ENCODE measurements at places on chromosomes 6 and 20. TPM values are rescaled to one million over a fixed set of nuclear protein-coding genes. Genes with fewer than 3 reads are reported as not detected.

DNA sequence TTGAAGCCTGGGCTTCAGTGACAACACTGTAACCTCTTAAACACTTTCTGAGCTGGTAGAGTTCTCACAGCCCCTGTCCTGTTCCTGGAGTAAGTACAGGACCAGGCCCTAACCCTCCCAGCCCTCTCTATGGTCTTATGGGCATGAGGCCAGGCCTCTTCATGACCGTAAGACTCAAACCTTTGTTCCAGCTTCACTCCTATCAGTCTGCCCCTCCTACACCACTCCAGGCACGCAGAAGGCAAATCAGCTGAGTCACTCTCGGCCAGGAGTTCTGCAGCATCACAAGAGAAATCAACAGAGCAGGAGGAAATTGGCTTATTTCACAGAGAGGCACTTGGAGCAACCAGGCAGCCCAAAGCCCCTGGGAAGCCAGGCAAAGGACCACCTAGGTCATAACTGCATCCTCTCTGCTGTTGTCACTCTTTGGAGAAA, 25.3 kb upstream of the CHD6 start:
- DNase-seq = no peak

- peak; percentile 23 for DNase-seq
These were observed 865 bp downstream of the STK38 start for GRCh38 chr6:36546308-36546919.

DNA sequence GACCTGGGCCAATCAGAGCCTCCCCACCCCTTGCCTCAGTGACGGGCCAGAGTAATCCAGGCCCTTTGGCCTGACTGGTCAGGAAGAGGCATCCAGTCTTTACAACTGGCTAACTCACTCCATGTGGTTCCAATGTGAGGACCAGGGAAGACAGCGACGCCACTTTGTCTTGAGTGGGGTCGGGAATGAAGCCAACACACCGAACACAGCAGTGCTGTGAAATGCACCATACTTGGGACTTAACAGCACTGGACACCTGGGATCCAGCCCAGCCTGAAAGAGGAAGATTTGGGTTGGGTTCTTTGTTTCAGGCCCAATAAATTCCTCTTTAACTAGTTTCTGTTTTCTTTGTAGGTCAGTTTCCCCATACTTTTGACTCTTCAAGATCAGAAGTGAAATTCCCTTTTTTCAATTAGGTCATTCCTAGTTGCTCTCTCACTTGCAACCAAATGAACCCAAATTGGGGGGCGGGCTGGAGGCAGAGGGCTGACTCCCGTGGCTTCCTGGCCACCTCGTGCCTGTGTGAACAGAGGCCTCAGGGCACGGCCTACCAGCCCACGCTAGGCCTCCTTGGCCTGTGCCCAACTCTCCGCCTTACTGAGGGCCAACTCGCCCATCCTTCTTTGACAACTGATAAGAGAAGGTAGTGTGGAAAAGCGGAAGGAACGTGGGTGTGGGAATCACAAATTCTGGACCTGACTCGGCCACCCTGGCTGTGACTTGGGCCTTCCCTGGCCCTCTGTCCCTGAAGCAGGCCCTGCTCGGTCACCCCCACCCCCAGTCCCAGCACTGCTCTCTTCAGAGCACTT, 17.1 kb downstream of the SULF2 start:
- DNase-seq = no peak

DNA sequence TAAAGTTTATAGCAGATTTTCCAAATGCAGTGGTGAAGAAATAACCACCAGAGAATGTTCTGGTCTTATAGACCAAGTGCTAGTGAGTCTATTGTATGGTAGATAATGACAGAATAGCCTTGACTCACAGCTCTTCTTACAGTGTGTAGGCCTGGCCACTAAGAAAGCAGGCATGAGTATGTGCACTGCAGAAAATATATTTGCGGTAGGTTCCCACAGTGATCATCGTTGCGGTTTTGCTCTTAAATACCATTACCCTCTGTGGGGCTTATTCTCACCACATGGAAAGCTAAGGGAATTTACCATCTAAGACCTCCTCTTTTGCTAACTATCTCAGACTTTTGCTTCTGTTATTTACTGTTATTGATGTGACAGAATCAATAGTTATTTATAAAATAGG, 212.3 kb upstream of the SYNDIG1 start:
- DNase-seq = no peak

DNA sequence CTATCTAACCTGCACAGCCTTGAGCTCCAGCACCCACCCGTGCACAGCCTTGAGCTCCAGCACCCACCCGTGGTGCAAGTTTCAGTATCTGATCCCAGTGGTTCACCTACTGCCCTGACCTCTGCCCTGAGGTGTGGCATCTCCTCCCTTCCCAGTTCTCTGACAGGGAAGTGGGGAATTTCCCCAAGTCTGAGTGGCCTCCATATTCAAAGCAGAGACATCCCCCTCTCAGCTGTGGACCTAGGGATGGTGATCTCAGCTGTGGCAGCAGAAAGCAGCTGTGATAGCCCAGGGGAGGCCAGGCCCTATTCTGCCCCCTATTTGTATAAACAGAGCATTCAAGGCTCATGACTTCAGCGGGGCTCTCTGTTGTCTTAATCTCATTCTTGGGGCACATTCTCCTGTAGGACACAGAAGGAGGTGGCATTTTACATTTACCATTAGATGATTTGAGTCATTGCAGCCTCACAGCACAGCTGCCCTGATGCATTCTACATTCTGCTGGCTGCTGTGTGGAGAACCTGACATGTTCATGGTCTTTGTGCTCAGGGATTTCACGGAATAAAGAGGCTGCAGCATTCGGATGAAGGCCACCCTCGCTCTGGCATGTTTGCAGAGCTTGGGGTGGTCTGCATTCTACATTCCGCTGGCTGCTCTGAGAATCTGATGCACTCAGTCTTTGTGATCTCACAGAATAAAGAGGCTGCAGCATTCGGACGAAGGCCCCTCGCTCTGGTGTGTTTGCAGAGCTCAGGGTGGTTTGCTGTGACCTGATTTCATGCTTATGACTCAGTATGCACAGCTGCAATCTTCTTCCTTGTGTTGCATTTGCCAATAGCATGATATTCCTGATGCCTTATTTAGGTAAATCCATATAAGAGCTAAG, 16.9 kb downstream of the GPR31 start:
- DNase-seq = no peak

- DNase-seq = no peak
These were observed 82.4 kb downstream of the SLC2A10 start for GRCh38 chr20:46791722-46792416.

- no peak for DNase-seq
These were observed 10.7 kb upstream of the TLDC2 start for GRCh38 chr20:36865076-36865860.

- no peak for DNase-seq
These were observed 5.7 kb downstream of the SDCBP2 start for GRCh38 chr20:1323256-1323655.

TCF15 gene
- 0.42 TPM for total RNA-seq

EMILIN3 gene
- 4.1 TPM for total RNA-seq

GRCh38 chr6:38640216-38640909, 634 bp upstream of the BTBD9 start:
- DNase-seq = peak; percentile 50

GRCh38 chr6:35309611-35310264, 12.1 kb downstream of the DEF6 start:
- no peak for DNase-seq

DNA sequence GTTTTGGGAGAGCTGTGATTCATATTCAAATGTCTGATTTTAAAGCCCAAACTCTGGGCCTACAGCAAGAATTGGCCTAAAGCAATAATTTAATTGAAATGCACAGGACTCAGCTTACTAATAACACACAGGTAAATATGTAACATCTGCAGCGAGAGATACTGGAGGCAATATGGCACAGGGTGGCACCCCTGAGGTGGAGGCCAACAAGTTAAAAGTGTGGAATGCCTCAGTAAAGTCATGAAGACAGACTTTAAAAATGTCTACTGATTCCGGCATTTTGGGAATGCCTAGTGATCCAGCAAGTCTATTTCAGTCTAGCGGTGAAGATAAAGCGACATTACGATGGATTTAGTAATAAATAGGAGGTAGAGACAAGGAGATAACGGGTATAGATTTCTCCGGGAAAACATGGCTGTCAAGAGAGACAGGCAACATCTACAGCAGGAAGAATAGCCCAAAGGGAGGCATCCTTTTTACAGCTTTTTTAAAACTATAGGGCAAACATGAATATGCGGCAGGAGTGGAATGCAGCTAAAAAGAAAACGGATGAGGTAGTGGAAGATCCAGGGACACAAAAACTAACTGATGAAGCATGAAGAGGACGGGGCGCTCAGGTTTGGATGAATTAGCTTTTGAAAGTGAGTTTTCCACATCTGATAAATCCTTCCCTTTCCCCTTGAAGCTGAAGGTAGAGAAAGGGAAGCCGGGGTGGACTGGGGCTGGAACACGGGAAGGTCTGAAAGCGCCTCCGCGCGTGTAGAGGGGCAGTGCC, 1.2 kb downstream of the NANP start:
- DNase-seq = no peak

- no peak for DNase-seq
These were observed 309.2 kb downstream of the NRN1 start for GRCh38 chr6:5697508-5697907.

FAM209B gene
- not detected for total RNA-seq

DNA sequence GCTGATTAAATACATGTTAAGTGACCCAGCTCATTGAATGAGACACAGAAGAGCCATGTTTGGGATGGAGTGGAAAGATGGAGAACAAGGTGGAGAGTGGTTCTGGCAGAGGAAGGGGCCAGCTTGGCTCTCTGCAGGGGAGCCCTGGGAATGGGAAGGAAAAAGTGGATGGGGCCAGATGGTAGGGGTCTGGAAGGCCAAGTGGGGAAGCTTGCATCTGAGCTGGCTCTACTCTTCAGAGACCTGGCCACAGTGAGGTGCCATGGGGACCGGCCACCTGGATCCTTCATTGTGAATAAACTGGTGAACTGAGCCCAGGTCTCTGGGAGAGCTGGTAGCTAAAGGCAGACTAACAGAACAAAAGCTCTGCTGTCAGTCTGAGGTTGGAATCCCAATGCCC, 48.9 kb upstream of the SIRPA start:
- no peak for DNase-seq

DNA sequence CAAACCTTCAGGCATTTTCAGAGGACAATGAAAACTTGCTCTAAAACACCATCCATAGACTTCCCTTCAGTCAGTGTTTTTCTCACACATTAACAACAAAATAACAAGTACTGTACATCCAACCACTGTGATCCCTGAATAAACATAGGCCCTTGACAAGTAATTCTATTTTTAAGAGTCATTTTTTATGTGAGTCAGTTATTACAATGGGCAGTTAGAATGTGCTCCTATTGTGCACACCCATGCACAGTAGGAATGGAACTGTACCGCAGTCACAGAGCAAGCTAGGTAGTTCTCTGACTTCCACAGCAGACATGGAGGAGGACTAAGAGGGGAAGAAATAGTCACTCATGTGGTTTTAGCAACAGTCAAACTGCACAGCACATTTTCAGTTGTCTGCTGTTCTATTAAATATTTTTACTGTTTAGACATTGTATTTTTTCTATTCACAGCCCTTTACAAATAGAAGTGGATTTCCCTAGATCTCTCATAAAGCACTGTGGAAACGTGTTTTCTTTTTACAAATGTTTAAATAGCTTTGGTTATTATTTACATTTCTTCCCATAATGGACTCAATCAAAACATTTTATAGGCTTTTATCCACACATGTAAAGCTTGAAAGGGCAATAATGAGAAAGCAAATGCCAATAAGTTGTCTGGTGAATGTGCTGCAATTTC, 100.4 kb downstream of the JAG1 start:
- no peak for DNase-seq

- DNase-seq = no peak
These were observed 143.0 kb downstream of the ERMARD start for GRCh38 chr6:169894377-169894960.

GRCh38 chr6:80098392-80098791, 8.1 kb upstream of the BCKDHB start:
- no peak for DNase-seq

GPX5 gene
- not detected for total RNA-seq

GRCh38 chr6:142893088-142893487, 51.9 kb downstream of the HIVEP2 start:
- no peak for DNase-seq

GRCh38 chr6:132053511-132053910, 102.3 kb upstream of the CCN2 start:
- no peak for DNase-seq

DNA sequence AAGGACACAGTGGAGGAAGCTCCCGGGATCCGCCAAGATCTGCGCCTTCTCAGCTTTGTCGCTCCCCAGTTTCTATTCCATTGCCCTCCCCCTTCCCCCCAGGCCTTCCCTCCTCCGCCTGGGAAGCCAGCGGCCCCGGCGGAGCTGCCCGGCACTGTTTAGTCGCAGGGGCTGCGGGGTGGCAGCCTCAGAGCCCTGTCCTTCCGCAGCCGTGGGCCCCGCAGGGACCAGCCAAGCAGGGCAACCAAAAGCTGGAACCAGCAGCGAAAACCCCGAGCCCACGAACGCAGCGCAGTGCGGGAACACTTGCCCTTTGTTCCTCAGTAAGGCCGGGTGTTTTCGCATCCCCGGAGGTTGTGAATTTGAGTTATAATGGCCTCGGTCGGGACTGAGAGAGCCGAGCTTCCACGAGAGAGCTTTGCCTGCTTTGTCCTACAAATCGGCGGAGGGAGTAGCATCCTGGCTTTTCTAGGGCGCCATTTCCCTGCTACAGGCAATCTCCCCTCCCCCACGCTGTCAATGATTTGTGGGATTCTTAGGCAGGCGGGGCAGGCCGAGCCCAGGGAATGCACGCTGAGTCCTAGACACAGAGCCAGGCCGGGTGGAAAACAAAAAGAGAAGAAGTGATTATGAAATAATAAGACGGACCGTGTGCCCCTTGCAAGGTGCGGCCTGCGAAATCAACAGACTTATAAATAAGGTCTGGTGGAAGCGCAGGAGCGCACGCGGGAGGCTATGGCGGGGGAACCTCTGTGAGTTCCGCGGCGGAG, 4.0 kb upstream of the TUBB2B start:
- no peak for DNase-seq

NKAPL gene
- total RNA-seq = 0.90 TPM

- no peak for DNase-seq
These were observed 72.8 kb upstream of the CNR1 start for GRCh38 chr6:88238901-88239300.

DNA sequence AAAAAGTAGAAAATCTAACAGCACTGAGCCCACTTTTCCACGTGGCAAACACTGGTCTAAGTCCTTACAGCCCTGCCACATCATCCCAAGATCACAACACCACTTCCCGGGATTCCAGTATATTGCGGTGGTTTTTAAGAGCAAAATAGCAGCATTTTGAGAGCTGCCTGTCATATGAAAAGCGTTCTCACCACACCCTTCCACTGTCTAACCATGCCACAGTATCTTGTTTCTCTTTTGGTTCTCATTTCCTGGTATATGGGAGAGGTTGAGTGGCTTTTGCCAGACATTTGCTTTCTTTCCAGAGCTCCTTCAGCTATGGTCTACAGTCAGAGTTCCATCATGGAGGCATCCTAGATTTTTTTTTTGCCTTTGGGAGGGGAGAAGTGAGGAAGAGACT, 243.0 kb downstream of the TSHZ2 start:
- no peak for DNase-seq

DNA sequence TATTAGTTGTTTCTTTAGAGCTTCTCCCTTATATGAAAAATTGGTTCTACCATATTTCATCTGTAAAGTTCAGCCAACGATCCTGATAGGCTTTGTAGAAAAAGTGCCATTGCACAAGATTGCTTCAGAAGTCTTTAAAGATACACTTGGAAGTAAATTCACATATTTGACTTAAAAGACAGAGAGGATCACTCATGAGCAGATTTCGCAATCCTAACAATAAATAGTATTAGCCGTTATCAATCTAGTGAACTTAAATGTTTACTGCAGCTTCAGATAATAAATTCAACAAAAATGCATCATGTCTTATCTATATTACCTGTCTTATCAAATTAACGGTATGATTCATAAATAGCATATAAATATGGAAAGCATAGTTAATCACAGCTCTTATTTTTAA, 8.7 kb upstream of the SLC17A4 start:
- no peak for DNase-seq

RPP40 gene
- total RNA-seq = 21.3 TPM

LRRN4 gene
- total RNA-seq = 0.58 TPM
